ENCODE measurements at places on chromosomes 12 and 14. TPM values are rescaled to one million over a fixed set of nuclear protein-coding genes. Genes with fewer than 3 reads are reported as not detected.

KRT81 gene
- total RNA-seq: not detected

GPR162 gene
- total RNA-seq: 7.8 TPM

SLC7A8 gene
- total RNA-seq: 11.5 TPM

GNPNAT1 gene
- total RNA-seq: 5.2 TPM

NYNRIN gene
- total RNA-seq: 9.5 TPM

LIMA1 gene
- 16.7 TPM for total RNA-seq

WSB2 gene
- total RNA-seq: 97.3 TPM

All from Right ventricle myocardium inferior (tissue), 1 donor.